ENCODE measurements at places on chromosomes 13 and 19.

DNA sequence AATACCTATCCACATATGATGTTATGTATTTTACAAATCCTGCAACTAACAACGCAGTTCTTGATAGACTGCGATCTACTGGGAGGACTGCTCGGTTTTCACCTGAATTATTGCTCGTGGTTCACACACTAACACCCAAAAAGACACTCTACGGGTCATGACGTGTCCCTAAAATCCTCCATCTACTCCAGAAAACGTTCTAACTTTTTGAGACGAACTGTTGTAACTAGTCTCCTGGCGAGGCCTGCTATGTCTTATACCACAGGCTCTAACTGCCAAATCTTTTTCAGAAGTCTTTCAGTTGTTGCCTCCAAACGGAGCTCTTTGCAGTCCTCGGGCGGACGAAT, 108.2 kb downstream of the KCNRG start:
- no peak for DNase-seq

GRCh38 chr13:99725644-99726043, 224.4 kb downstream of the TM9SF2 start:
- no peak for DNase-seq

GRCh38 chr19:10004617-10005016, 5.7 kb downstream of the COL5A3 start:
- no peak for DNase-seq

DNA sequence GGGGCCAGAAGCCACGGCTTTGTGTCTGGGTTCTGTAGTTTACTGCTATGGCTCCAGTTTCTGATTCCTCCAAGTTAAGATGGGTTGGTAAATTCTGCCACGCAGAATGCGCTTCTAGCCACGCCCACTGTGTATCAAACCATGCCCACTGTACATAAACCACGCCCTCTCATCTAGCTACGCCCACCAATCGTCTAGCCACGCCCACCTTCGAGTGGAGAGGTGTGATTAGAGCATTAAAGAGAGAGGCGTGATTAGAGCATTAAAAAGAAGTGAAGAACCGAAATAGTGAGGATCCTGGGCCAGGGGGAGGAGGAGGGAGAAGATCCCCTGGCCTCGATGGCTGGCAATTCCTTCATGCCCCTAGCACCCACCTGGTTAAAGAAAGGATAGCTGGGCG, 43.7 kb upstream of the ADGRE5 start:
- DNase-seq: no peak

DNA sequence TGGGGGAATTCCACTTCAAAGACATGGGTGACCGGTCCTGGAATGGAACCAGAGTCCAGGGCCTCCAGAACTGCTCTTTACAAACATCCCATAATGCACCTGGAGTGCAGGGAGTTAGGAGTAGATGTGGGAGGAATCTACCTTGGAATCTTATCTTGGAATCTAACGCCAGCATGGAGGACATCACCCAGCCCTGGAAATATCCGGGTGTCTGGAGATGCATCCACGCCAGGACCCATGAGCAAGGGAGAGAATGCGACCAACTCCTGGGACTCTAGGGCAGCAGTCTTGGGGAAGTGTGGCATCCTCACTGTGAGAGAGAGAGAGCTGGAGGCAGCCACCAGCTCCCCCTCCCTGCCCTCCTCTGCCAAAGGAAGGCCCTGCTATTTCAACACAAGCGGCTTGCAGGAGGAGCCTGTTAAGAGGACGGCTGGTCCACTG, 211.8 kb downstream of the UQCRFS1 start:
- DNase-seq: no peak

DNA sequence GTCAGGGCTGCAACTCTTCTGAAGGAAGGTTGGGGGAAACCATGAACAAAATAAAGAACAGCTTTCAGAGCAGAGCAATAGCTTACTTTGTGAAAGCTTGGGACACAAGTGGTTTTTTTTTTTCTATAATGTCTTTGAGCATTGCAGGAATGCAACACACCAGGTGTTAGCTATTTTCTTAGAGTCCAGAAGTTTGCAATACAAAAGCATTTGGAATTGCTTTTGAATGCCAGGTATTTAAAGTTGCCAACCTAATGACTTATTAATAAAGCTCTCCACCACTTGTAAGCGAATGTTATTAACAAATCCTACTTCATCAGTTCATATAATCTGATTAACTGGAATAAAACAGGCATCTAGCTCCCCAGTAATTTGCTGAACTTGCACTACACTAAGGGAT, 172.6 kb downstream of the NUFIP1 start:
- DNase-seq: no peak
